Stimulated activated naive CD4-positive, alpha-beta T cell treated with Interleukin-2 at 50 U/mL for 16 hours (primary cell): ENCODE measurements at places on chromosomes 7 and 10.
A peak's percentile ranks its signal among the peaks of the same experiment; 100 is the strongest.

DNA sequence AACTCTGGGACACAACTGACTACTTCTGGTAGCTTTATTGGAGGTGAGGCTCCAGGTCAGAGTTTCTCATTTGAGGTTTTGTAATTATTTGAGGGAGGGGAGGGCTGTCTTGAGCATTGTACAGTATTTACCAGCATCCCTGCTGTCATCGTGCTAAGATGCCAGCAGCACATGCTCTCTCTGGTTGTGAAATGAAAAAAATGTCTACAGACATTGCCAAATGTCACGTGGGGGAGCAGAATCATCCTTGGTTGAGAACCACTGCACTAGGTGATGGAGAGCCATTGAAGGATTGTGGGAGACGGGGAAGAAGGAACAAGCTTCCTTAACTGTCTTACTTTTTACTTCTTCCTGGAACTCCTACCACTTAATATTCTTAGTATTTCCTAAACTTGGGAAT, 5.0 kb downstream of the SEPTIN7 start:
- no peak for DNase-seq

- no peak for DNase-seq
These were observed 5.9 kb downstream of the DUSP5 start for GRCh38 chr10:110503528-110504110.

DNA sequence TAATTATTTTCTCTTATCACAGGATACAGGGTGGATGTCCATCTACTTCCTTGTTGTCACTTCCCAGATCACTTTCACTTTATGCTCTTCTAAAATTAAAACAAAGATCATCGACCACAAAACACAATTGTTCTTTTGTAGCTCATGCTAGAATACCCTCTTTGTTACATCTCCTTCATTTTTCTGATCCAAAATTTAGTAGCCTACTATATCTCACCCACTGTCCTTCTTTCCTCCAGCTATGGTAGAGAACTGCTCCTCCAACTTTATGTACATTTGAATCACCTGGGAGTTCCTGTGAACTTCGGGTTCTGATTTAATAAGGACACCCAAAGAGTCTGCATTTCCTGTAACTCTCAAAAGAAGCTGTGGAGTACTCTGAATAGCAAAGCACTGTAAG, 1.2 kb upstream of the AHR start:
- DNase-seq: no peak

DNA sequence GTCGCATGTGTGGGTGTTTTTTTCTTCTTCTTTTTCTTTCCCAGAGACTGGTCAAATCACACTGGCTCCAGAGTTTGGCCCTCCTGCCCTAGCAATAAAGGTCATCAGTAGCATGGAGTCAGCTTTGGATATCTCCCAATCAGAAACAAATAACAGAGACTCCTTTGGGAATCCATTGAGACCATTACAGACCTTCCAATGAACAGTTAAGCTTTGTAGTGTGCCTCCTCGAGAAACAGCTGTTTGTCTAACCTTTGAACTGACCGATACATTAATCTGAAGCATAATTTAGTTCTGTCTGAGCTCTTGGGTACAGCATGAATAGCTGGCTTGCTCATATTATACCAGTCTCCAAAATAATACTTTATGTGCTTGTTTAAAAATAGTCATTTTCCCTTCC, 1103.2 kb downstream of the GATA3 start:
- no peak for DNase-seq

- no peak for DNase-seq
These were observed 181.3 kb upstream of the PRPS1L1 start for GRCh38 chr7:18208921-18209320.

GRCh38 chr7:150972023-150972468, 6.1 kb downstream of the KCNH2 start:
- DNase-seq: no peak

GRCh38 chr10:5447611-5448071, 35.3 kb downstream of the NET1 start:
- no peak for DNase-seq

- no peak for DNase-seq
These were observed 5.5 kb downstream of the VSTM4 start for GRCh38 chr10:49109669-49110340.

GRCh38 chr7:40232242-40232893, 97.6 kb downstream of the SUGCT start:
- DNase-seq: no peak

GRCh38 chr10:122780391-122780790, 65.3 kb downstream of the CUZD1 start:
- no peak for DNase-seq

- no peak for DNase-seq
These were observed 201.0 kb upstream of the PTN start for GRCh38 chr7:137544453-137545058.

DNA sequence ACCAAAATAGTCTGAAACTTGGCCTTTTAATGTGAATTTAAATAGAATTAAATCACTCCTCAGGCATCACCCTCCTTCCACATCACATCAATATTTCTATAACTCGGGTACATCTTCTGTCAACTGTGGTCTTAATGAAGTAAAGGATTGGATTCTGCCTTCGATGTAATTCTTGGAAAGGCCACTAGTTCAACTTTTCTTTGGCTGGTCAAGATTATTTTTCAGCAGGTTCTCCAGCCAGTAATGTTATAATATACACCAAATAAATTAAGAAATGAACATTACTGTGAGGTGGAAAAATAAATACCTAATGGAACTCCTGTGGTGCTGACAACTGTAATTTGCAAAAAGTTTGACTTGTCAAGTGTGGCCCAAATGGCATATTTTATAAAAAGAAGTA, 9.7 kb upstream of the SLC16A9 start:
- no peak for DNase-seq

GRCh38 chr10:130003787-130004613, 39.9 kb upstream of the EBF3 start:
- no peak for DNase-seq

GRCh38 chr7:54817152-54817551, 58.1 kb upstream of the SEC61G start:
- DNase-seq: no peak

- peak; percentile 90 for DNase-seq
These were observed 64.4 kb upstream of the PDGFA start for GRCh38 chr7:584122-584465.

- DNase-seq: no peak
These were observed 986 bp upstream of the PDGFA start for GRCh38 chr7:520503-521161.

DNA sequence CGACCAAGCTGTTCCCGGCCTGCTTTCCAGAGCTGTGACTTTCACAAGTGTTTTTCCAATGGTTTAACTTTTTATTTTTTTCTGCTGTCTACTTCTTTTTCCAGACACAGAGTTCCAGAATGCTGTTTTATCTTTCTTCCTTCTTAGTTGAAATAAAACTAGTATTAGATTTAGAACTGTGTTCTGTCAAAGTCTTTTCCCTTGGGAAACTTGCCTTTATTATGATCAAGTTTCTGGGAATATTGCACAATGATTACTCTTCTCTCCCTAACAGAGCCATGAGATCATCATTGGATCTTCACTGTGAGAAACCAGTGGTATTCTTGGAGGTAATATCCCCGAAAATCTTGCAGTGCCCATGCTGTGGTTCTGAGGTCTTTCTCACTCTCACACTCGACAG, 104.9 kb upstream of the KCND2 start:
- no peak for DNase-seq

DNA sequence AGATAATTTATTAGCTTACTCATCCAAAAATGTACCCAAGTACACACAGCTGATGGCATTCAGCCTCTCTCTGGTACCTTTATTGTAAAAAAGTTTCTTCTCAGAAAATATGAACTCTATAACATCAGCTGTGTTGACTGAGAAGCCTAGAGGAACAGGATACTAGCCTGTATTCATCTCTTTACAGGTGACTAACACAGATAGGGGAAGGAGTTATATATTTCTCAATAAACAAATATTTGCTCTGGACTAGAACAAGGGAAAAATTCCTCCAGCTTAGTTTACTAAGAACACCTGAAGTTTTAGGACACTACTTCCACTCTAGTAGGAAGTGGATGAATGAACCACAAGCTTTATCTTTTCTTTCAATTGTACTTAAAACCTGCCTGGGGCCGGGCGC, 67.8 kb downstream of the ZNF248 start:
- DNase-seq: no peak

GRCh38 chr10:84241185-84241790, at the start of gene LRIT1:
TSS of gene LRIT1 (minus strand) at chr10:84241546. CDS start at chr10:84241439, 107 bp downstream.
- no peak for DNase-seq

DNA sequence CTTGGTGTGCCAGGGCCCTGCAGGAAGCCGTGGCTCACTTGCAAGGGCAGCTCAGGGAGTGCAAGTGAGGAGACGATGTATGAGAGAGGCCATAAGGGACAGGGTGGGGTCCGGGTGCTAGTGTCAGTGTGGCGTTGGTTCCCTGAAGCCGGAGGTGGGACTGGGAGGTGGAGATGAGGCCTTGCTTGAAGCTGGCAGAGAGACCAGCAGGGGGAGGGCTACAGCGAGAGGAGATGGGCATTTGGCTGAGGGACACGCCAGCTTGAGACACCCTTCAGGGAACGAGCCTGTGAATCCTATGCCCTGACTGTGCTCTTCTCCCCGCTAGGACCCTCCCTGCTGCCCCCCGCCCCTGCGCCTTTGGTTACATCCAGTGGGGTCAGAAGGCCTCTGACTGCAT, 529.1 kb downstream of the TCERG1L start:
- DNase-seq: no peak

DNA sequence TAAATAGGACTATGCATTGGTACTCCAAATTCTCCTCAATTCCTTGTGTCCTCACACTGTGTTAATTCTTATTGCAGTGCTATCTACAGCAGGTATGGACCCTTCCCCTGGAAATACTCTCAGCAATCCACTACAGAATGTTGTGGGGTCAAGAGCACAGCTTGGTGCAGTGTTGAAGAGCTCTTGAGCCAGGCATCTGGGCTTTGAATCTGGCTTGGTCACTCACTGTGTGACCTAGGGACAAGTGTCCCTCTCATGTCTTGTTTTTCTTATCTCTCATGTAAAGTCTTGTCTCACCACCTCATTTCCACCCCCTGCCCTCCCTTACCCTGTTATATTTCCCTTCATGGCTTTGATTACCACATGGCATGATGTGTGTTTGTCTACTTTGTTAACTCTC, 159.4 kb downstream of the RNLS start:
- DNase-seq: no peak

- DNase-seq: no peak
These were observed 70.7 kb upstream of the EZH2 start for GRCh38 chr7:148954766-148955165.

- no peak for DNase-seq
These were observed 153.4 kb downstream of the ATE1 start for GRCh38 chr10:121774404-121774803.

- DNase-seq: no peak
These were observed 64.5 kb downstream of the DNMBP start for GRCh38 chr10:99945263-99945662.

- no peak for DNase-seq
These were observed 36.0 kb upstream of the SEMA3E start for GRCh38 chr7:83684928-83685327.

DNA sequence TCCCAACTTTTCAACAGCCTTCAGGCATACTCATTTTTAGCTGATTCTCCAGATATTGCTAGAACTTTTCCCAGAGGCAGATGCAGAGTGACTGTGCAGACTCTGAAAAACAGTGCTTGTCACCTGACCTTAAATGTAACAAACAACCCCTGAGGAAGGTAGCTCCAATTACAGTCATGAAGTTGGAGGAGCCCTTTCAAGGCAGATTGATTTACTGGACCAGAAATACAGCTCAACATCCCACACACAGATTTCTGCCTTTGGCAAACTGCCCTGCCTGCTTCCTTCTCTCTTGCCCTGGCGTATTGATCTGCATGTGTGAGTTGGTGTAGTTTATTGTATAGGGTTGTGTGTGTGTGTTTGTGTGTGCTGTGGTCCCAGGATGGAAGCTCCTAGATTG, 38.5 kb downstream of the PYROXD2 start:
- DNase-seq: no peak

DNA sequence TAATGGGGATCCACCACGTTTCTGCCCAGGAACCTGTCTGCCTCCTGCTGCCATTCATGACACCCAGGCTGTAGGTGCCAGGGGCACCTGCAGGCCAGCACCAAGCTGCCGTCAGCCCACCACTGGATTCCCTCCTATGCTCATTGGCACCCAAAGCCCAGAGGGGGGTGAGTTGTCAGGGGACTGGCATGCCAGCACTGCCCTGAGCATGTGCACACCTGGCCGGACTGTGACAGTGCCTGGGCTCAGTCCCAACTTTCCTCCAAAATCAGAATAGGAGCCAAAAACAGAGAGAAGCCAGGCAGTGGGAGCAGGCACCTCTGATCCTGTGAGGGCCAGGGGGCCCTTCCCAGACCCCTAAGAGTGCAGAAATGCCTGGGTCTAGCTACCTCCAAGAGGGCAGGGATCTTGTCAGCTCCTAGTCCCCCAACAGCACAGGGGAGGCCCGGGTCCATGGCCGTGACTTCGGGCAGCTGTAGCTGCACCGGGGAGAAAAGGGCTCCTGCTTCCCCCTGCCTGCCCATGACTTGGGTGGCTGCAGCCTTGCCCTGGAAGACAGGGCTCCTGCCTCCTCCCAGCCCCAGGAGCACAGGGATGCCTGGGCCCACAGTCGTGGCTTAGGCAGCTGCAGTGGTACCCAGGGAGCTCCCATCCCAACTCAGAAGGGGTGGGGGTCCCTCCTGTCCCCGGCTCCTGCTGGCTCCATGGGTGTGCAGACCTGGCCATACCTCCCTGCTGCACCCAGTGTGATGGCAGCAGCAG, 249.8 kb upstream of the DKK1 start:
- DNase-seq: no peak

GRCh38 chr10:100628061-100628460, 92.3 kb downstream of the HIF1AN start:
- DNase-seq: no peak

GRCh38 chr7:106012935-106013439, 49.9 kb downstream of the CDHR3 start:
- DNase-seq: no peak

GRCh38 chr10:86992456-86992855, 24.2 kb downstream of the ADIRF start:
- no peak for DNase-seq

GRCh38 chr10:131475803-131476202, 164.3 kb upstream of the TCERG1L start:
- DNase-seq: no peak

GRCh38 chr7:16695621-16696237, 49.7 kb downstream of the BZW2 start:
- DNase-seq: no peak

DNA sequence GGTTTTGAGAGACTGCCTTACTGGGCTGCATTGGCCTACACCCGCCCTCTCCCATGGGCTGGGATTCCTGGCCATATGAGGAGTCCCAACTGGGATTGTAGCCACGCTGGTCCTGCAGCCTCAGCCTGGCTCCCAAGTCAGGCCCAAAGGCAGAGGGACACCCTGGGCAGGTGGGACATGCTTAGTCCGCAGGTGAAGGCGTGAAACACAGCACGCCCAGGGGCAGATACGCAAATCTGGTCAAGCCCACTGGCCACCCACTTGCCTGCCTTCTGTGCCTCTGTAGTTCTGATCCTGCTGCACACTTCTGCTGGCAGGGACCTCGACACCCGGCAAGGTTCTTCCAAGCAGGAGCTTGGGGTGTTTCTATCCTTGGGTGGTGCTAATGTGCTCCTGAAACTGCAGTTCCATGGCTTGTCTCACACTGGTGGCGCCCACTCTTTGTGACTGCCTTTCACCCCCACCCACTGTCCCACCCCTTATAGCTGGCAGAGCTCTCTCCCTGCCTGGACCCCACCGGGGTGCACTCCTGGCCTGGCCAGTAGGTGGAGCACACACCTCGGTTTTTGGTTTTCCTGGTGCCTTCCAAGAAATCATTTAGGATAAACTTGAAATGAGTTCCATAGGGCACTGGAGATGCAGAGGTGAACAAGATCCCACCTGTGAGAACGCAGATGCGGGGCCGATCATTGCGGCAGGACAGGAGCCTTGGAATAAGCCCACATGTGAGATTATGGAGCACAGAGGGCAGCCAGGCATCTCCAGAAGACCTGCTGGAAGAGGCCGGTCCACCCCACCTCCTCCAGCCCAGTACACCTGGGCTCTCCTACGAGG, 47.9 kb downstream of the MKI67 start:
- DNase-seq: peak; percentile 12
